ENCODE measurements at places on chromosomes 4 and X.

GRCh38 chrX:11423362-11423818 lies 130.2 kb downstream of the AMELX start:
- no peak for DNase-seq

- no peak for DNase-seq
Measured at GRCh38 chrX:16444353-16444752, 205.6 kb upstream of the S100G start.

GRCh38 chr4:145035494-145036136 lies 62.4 kb downstream of the ANAPC10 start:
- no peak for DNase-seq

GRCh38 chrX:18997916-18998315 lies 14.0 kb upstream of the PHKA2 start:
- DNase-seq: no peak

DNA sequence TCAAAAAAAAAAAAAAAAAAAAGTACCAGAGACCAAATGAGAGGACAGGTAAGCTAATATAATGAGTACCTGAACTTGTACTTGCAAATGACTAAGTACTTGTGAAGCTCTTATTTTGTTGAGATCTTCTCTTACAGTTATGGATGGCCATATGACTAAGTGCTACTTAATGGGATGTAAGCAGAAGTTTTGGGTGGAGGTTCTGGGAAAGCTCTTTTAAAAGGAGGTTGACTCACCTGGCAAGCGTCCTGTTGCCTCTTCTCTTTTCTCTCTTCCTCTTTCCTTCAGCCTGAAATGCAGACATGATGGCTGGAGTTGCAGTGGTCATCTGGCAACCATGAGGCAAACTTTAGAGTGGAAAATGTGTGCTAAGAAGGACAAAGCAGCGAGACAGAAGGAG lies 36.9 kb upstream of the MED14 start:
- no peak for DNase-seq

DNA sequence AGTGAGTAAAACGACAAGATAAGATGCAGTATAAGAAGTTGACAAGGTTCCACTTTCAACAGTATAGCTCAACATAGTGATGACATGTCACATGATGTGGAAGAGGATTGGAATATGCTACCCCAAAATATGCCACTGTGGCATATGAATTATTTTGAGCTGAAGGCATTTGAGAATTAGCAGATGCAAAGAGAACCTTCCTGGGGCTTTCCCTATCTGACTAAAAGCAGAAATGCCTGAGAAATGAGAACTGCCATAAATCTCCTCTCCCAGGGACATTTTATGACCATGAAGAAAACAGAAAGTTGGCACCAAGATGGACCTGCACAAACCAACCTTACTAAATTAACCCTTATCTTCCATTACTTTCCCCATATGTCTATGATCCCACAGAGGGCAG lies 24.8 kb downstream of the CDKN2AIP start:
- no peak for DNase-seq

- no peak for DNase-seq
Measured at GRCh38 chr4:186554914-186555827, at the start of gene MTNR1A. Gene MTNR1A (minus strand): TSS chr4:186555567. CDS start chr4:186555365, 202 bp downstream.

All from T-helper 1 cell (primary cell).